ENCODE measurements at places on chromosomes 7 and 10.

DNA sequence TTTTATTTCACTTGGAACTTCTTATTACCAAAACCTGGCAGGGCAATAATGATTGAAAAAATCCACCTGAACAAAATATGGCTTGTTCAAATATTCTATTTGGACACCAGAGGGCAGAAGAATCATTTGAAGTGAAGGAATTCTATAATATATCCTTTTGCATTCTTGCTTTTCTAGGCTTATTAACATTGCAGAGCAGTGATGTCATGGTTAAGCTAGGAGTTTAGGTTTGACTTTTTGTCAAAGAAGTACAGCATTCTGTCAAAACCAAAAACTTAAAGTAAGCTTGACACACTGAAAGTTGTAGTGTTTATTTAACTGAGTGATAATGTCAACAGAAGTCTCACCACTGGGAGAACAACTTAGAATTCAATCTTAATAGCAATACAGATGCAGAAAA is 156.0 kb downstream of the SEMA3D start:
- DNase-seq: no peak

DNA sequence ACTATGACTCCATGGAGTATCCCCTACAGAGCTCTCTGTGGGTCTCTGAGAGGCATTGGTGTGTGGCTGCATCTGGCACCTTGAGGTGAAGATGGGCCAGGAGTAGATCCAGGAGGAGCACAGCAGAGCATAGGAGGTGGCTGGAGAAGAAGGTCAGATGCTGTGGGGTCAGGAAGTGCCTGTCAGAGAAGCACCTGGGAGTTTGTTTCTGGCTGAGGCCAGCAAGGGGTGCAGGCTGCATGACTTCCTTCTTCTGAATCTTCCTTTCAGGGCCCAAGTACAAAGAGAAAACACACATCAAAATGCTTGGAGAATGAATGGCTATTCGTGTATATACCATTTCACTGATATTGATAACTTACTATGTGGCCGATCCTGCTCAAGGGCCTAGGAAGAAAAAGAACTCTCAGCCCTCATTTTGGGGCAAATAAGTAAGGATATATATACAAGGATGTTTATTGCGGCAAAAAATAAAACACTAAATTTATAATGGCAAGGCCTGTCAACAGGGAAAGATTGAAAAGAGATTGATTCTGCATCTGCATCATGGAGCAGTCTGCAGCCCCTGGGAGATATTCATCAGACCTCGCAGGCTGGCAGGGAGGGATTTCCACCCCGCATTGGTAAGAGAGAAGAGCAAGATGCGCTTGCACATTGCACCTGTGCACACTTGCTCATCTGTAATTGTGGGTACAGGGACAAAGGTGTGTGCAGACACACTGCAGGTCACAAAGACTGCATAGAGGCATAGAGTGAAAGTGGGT is 39.2 kb downstream of the PTPRE start:
- DNase-seq: no peak

- DNase-seq: no peak
Observed at GRCh38 chr7:26691406-26691805, 173.0 kb downstream of the SKAP2 start.

GRCh38 chr7:139635526-139636302 is 112.2 kb downstream of the CLEC2L start:
- DNase-seq: no peak

- no peak for DNase-seq
Observed at GRCh38 chr7:2893411-2893861, 49.3 kb upstream of the GNA12 start.
